ENCODE measurements at places on chromosomes 5 and 9.

GRCh38 chr9:82419696-82420486 is 431.3 kb downstream of the SPATA31D1 start:
- no peak for DNase-seq

DNA sequence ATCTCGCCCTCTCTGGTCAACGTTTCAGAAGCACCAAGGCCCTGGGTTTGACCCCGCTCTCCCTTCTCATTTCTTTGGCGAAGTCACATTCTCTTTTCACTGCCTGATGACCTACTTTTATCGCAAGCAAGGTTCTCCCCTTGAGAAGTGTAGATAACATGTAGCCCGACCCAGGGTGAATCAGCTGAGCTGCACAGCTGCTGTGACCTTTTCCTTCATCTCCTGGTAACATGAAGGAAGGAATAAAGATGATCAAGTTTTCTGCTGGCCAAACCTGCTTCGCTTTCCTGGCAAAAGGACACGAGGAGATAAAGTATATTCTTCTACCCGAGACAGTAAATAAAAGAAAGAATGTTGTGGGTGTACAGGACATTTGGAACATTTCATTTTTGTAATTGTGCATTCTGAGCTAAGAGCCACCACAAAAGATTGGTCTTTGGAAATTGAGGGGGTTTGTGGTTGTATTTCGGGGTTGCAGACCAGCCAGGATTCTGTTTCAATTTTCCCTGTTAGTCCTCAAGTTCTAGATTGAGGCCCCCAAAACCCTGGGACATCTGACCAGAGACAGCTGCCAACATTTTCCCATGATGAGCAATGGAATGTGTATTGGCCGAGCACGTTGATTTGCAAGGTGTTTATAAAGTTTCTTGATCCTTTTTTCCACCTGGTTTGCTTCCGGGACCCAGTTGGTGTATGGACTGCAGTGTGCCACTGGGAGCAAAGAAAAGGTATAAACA is 155.1 kb upstream of the ZNF462 start:
- no peak for DNase-seq

DNA sequence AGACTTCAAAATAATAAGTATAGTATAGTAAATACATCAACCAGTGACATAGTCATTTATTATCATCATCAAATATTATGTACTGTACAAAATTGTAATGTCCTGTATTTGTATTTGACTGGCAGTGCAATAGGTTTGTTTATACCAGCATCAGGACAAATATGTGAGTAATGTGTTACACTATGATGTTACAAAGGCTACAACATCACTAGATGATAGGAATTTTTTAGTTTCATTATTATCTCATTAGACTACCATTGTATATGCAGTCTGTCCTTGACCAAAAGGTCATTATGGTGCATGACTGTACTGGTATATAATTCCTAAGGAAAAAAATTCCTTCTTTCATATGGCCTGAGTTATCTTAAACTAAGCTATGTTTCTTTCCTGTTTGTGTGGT is 63.6 kb upstream of the VCAN start:
- no peak for DNase-seq

DNA sequence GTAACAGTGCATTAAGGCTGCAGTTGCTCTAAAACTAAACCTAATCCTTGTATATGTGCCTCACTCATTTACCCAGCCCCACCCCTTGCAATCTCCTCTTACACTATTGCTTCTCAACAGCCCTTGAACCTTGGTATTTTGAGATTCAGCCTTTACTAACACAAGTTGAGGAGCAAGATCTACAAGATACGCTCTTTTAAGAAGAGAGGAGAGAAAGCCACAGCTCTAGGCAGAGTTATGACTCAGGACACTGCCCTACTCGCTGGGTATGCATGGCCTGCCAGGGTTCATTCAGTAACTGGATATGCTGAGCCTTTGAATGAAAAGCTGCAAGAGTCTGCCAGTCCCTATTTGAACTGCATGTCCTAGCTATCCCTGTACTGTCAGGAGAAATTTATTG is 219.5 kb downstream of the PCSK5 start:
- DNase-seq = no peak

GRCh38 chr9:80931163-80931562 is 758.2 kb downstream of the TLE1 start:
- DNase-seq = no peak

DNA sequence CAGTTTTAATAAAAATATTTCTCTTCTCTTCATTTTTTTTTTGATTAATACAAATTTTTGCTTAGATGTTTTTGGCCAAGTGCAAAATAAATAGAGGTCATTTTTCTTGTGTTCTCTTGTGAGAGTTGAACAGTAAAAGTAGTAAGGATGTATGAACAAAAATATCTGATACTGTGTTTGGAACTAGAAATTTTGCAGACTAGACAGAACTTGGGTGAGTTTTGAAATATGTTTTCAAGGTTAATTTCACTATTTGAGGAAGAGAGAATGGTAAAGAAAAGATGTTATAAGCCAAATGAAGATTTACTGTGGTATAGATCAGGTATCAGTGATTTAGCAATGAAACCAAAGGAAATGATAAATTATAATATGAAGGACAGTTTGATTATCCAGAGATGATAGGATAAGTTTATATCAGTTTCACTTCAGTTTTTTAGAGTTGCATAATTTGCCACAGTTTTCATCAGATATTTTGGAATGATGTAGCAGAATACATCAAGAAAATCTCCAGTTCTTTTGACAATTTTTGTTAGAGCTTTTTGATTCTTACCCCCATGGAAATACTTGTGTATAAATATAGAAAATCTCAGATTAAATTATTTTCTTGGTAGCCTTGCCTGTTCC is 147.9 kb upstream of the VCAN start:
- no peak for DNase-seq

GRCh38 chr9:76818271-76818670 is 54.0 kb downstream of the PCA3 start:
- peak; percentile 84 for DNase-seq

DNA sequence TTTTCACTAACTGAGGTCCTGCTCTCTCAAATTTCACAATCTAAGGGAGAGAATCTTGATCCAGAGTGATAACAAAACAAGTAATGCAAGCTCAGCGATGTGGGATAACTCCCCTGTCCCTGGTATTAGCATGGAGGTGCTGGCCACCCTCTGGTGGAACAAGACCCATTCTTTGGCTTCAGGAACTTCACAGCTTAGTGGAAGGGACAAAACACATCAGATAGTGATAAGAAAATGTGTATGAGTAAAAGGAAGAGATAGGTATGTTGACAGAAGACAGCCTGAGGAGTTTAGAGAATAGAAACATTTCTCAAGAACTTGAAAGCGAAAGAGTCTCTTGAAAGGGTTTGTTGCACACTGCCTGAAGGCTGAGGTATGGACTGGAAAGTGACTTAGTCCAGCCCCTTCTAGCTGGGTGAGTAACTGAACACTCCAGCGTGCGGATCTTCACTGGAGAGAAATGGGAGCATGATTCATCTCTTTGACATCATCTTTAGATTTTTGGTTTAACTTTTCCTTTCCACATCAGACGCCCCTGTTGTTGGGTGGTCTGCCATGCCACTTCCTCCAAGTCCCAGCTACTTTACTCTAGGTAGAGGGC is 25.4 kb upstream of the ZSWIM6 start:
- no peak for DNase-seq

DNA sequence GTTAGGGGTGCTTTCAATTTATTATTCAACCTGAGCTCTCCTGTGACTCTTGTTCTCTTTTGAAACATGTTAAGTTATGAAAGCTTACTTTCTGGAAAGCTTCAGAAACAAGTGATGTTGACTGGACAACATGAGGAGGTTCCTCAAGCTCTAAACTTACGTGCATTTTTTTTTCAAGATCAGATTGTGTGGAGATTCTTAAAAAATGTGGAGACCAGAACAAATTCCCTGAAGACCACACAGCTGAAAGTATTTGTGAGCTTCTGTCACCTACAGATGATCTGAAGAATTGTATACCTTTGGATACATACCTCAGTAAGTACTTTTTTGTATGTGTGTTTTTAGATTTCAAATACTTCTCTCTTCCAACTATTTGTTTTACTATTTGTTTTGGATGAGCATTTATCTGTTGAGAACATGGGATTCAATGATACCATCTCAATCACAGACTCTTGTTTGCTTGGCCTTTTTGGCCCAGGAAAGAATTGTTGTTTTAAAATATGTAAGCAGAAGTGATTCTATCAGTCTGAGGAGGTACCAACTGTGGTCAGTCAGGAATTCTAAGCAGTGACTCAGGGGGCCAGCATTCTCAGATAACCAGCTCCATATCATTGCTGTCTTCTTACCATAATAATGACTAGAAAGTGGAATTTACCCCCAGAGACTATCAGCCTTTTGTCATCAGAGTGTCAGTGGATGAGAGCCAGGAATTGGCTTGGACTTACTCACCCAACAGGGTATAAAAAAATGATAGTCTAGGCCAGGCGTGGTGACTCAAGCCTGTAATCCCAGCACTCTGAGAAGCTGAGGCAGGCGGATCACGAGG is 34.4 kb upstream of the GLIPR2 start:
- DNase-seq = peak; percentile 93

- no peak for DNase-seq
Observed at GRCh38 chr9:974031-974995, 2.1 kb upstream of the DMRT3 start.

- DNase-seq = no peak
Observed at GRCh38 chr5:65919773-65920172, 6.6 kb upstream of the ERBIN start.

GRCh38 chr5:123119334-123119986 is 30.4 kb downstream of the PRDM6 start:
- DNase-seq = no peak

DNA sequence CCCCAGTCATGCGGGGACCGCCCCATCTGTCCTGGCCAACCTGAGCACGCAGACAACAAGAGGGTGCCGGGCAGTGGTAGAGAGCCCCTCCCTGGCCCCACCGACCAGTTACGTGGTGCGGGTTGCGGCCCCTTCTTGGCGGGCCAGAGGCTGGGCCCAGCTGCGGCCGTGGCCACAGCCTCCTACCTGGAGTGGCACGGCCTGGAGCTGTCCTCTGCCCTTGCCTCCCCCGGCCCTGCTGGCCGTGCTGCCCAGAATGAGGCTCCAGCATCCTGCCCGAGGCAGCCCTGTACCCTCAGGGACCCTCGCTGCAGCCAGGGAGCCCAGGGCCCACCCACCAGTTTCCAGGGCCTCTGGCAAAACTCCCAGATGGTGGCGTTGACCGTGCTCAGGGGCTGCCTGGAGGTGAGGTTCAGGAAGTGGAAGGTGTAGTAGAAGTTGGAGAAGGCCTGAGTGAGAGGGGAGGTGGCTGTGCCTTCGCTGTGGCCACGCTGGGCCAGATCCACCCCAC is 5.7 kb downstream of the ENTPD8 start:
- DNase-seq = no peak

DNA sequence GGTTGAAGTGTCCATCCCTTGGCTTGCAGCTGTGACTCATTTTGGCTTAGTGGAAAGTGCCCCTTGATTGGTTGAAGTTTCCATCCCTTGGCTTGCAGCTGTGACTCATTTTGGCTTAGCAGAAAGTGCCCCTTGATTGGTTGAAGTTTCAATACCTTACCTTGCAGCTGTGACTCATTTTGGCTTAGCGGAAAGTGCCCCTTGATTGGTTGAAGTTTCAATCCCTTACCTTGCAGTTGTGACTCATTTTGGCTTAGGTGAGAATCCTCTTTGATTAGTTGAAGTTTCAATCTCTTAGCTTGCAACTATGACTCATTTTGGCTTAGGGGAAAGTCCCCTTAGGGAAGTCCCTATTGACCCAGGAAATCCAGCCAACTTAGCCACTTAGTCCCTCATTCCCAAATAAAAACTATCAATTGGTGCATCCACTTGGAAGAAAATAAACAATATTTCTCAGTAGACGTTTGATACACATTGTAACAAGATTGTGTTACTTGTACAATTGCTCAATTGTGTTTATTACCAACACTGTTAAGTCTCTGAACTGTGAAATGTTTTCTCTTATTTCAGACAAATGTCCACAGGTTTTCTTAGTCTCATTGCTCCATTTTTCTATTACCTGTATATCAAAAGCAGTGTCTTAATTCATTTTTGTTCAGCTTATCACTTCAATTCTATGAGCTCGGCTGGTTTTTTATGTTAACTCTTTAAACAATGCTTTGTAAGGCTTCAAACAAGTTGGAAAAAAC is 2308.8 kb upstream of the ACO1 start:
- peak; percentile 94 for DNase-seq

- peak; percentile 74 for DNase-seq
Observed at GRCh38 chr5:149177911-149178565, 36.7 kb downstream of the ABLIM3 start.

DNA sequence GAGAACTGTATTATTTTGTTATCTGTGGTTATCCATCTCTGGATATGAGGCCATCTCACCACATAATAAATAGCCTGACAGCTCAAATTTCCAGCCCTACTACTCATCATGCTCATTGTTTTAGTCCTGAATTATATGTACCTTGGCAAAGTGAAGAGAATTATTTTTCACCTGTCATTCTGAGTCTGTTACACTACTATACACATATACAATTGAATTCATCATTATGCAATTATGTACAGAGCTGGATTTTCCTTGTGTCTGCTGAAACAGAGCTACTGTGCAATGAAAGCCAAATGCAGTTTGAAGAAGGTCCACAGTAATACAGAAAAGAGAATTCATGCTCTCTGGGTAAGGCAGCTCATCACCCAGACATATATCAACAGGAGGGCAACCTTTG is 28.5 kb downstream of the ESM1 start:
- no peak for DNase-seq

DNA sequence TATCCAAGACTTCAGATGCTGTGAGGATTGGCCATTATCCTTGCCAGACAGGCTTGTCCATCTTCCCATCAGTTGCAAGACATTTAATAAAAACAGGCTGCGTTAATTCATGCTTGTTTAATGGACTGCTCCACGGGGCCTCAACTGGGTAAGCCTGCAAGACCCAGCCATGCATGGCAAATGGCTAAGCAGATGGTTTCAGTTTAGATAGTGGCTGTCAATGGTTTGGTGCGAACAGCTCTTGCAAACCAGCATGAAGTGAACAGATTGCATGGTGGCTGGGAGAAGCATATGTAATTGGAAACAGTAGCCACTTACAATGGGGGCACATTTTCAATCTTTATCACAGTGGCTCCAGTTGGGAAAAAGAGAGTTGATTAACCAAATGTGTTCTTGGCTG is 628.2 kb upstream of the KLF4 start:
- DNase-seq = no peak

DNA sequence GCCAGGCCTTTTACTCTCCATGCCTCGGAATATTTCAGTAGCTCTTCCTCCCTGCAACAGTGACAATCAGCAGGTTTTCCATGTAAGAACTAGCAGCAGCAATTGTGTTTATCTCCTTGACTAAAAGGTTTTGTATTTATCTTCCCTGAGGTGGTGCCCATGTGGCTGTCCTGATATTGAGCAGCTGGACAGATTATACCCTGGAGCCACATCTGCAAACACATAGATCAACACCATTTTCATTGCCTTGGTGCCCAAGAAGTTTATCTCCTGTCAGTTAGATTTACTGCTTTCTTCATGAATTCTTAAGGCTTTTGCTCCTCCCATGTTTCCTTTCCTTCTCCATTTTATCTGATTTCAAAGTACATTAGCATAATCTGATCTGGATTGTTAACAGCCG is 378.4 kb downstream of the SPATA31D1 start:
- no peak for DNase-seq

- no peak for DNase-seq
Observed at GRCh38 chr5:158755221-158755620, 344.5 kb downstream of the EBF1 start.

Measured in Caki2 (cell line).